HT1080 (cell line): ENCODE measurements at places on chromosomes 2 and 18.

GRCh38 chr2:227782804-227783203 lies 30.8 kb upstream of the CCL20 start:
- no peak for DNase-seq

DNA sequence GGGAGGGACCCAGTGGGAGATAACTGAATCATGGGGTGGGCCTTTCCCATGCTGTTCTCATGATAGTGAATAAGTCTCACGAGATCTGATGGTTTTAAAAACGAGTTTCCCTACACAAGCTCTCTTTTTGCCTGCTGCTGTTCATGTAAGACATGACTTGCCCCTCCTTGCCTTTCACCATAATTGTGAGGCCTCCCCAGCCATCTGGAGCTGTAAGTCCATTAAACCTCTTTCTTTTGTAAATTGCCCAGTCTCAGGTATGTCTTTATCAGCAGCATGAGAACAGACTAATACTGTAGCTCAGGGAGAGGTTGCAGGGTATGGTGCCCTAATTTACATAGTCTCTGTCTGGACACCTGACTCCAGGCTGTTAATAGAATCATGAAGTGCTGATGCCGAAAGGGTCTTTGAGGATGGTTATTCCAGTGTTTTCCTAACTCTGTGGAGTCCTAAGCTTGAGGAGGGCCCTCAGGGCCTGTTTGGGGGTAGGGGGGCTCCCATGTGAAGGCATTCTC lies 343.2 kb downstream of the ALK start:
- DNase-seq, result no peak

DNA sequence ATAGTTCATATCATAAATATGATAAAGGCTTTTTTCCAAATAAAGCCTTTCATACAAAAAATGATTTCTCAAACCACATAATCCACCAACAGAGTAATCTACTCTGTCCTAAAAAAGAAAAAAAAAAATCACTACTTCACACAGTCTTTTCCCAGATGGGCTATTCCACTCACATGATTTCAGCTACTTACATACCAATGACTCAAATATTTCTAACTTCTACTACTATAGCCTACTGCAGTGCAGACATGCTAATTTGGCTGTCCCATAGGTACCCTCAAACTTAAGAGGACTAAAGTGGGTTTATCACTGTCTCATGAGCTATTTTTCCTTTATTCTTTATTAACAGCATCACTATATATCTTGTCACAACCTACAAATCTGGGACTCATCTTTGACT lies 57.4 kb downstream of the SLC66A3 start:
- DNase-seq, result no peak

GRCh38 chr18:42113529-42114191 lies 158.6 kb downstream of the PIK3C3 start:
- no peak for DNase-seq

DNA sequence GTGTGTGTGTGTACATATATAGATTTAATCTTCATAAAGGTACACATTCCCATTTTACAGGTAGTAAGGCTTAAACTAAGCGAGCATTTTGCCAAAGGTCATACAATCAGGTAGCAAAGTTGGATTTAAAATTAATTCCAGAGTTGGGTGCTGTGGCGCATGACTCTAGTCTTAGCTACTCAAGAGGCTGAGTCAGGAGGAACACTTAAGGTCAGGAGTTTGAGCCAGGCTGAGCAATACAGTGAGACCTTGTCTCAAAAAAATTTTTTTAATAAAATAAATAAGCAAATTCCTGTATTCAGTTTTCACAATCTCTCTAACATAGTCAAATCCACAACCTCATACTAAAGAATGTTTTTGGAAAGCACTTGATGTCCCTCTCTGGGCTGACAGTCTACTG lies 111.5 kb upstream of the LDLRAD4 start:
- DNase-seq, result no peak

DNA sequence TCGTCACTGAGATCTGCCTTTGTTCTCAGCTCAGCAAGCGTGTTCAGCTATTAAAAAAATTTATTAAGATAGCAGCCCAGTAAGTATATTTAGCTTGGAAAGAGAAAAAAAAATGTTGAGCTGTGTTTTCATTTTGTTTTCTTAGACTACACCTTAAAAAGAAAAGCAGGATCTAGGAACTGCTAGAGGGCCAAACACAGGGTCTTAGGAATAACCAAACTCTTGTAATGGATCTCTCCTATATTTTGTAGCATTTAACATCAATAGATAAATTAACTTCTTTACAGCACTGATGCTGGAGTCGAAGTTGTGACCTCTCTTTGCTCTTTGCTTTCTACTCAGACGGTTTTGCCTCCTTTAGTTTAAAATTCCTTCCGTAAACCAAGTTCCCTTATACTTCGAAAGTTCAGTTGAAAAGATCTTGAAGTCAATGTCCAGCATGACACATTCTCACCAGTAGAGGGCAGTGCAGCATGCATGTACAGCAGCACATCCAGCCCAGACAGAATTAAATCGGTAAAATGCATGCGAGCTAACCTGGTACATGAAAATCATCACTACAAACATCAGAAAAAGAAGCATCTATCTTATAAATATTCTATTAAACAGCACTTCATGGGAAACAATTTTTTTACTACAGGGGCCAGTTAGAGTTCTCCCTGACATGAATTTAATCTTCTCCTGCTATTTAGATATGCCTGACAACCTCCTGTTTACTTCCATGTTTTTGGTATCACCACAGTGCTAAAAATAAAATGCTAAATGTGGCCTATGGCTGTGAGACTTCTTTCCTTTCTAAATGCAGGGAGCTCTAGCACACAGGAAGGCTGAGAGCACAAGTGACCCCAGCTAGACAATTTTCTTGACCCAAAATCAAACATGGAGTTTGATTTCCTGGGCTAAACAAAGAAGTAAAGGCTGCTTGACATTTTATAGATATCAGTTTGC lies 48.2 kb upstream of the MAP3K20 start:
- peak; percentile 70 for DNase-seq
